ENCODE measurements at places on chromosomes 12 and 14.

DNA sequence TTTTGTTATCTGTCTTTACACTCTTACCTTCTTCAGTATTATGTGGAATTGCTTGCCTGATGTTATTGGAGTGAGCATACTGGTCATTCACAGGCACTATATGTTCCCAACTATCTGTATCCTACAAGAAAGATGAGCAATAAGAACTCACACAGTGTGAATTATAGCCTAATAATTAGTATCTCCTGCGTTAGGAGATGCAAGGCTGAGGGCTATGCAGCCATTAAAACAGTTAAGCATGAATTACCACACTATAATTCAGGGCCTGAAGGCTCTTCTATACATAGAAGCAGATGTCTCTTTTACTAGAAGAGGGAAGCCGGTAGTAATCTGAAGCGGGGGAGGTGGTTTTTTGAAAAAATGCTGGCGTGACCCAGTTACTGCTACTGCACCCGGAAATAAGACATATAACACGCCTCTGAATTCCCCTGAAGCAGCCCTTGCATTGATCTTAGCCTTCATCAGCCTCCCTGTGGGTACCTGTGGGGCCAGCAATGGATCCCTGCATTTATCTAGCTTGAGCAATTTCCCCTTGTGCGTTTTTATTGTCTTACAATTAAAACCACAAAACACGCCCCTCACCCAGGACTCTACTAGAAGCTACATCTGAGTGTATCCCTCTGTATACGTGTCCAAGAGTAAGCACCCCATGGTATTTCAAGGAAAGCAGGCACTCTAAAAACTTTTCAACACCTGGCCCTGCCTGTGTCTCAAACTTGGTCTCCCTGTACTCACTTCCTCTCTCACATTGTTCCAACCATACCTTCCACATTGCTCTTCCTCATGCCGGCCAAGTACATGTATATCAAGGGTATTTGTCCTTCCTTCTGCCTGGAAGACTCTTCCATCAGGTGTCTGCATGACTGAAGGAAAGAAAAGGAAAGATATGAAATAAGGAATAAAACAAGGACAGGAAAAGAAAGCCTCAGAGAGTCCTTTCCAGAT is 210.9 kb upstream of the ARID2 start:
- peak; percentile 32 for DNase-seq

- no peak for DNase-seq
These were observed 5.8 kb upstream of the NRXN3 start for GRCh38 chr14:78164226-78164853.

DNA sequence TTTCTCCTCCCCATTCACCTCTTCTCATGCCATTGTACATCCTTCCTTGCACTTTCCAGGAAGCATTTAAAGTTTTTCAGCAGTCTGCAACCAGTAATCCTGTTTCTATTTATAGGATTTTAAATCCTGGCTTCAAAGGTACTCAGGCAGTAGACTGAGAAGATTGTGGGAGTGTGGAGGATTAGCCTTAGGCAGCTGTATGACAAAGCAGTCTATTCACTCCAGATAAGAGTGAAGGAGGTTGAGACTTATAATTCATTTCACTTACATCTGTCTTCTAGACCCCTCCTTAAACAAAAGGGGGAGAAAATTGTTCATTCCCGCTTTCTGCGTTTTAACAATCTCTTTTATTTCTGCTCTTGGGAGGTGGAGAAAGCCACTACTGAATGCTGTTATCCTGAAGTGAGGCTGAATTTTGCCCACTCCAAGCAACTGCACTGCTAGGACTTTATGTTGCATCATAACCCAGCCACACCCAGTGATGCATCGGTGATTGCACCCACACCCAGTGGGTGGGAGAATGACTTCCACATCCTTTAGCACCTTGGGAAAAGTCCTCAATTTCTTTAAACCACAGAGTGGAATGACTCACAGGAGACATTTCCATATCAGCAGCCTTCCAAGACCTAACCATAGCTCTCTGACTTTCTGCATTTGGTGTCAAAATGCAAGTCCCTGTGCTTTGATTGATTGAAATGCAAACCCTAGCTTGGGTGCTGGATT is 382.5 kb upstream of the ATP2B1 start:
- DNase-seq: no peak

- DNase-seq: no peak
These were observed 47.3 kb upstream of the TMED10 start for GRCh38 chr14:75223664-75224154.

- no peak for DNase-seq
These were observed 97.3 kb upstream of the RBM19 start for GRCh38 chr12:114063435-114063834.

All from activated CD8-positive, alpha-beta memory T cell treated with anti-CD3 and anti-CD28 coated beads, Interleukin-2, amount 50 U/mL, for 4 hours (primary cell).